ENCODE measurements at places on chromosomes 5 and 9.

DNA sequence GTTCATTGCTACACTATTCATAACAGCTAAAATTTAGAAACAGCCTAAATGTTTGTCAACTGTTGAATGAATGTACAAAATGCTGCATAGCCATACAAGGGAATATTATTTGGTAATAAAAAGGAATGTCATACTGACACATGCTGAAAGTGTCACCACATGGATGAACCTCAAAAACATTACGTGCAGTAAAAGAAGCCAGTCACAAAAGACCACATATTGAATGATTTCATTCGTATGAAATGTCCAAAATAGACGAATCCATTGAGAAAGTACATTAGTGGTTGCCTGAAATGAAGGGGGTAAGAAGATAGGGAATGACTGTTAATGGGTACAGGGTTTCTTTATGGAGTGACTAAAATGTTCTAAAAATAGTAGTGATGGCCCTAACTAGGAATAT lies 11.6 kb upstream of the ECM2 start:
- no peak for DNase-seq

DNA sequence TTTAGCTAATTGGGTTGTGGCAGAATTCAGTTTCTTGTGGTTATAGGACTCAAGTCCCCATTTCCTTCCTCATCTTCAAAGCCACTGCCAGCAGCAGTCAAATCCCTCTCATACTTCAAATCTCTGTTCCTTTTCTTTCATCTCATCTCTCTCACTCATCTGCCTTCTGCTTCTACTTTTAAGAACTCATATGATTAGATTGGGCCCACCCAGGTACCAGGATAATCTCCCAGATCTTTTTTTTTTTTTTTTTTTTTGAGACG lies 8.0 kb upstream of the REEP5 start:
- no peak for DNase-seq

- no peak for DNase-seq
Observed at GRCh38 chr9:81826517-81826906, 101.7 kb upstream of the SPATA31D4 start.

DNA sequence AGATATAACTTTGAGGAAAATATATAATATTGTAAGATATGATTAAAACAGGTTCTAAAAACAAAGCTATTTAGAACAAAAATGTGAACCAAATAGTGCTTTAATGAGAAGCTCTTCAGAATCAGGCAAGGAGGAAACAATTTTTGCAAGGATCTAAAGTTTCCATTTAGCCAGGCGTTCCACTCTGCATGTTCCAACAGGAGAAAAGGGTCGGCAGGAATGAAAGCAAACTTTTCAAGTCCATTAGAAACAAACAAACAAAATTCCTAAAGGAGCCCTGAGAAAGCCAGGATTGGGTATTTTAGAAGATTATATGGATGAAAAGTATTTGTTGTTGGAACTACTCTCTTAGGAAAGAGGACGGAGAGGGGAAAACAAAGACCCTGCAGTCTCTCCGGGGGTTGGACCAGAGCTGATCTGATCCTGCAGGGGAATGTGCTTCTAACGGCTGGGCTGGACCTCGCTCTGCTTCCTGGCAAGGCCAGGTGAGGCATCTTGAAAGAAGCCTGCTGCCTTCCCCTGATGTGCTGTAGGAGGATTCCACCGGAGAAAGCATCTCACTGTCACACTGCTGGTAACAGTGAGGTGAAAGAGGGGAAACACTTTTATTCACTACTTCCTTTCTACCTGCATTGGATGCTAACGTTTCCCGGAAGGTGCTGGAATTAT lies 94.6 kb downstream of the PRRT1B start:
- no peak for DNase-seq

GRCh38 chr9:116774421-116775180 lies 87.5 kb downstream of the TRIM32 start:
- DNase-seq = no peak

DNA sequence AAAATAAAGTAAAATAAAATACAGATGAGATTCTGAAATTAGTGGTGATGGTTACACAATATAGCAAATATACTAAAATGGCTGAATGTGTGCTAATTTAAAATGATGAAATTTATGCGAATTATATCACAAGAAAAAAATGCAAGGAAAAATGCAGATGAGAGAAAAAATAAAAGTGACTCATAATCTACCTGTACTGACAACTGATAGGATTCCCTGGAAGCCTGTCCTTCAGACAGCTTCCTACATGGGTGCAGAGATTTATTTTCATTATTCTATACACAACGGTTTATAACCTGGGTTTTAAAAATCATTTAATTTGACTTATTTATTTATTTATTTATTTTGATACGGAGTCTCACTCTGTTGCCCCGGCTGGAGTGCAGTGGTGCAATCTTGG lies 5.8 kb upstream of the NCS1 start:
- no peak for DNase-seq

GRCh38 chr5:147805030-147805454 lies 22.5 kb upstream of the JAKMIP2 start:
- no peak for DNase-seq

- no peak for DNase-seq
Observed at GRCh38 chr5:167355346-167355745, 936.1 kb upstream of the WWC1 start.

DNA sequence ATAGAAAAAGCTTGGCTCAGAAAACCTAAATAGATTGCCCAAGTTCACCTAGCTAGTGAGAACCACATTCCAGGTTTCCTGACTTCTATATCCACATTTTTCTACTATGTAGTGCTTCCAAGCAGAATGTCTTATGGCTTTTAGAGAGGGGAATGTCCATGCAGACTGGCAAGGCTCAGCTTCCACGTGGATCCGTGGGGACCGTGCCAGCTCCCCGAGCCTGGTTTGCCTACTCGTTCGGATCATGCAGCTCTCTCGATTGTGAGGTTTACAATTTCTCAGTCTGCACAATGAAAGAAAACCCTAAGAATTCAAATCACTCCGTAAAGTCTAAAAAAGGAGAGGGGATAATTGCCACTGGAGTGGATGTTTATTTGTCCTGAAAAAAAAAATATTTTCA lies 256.5 kb upstream of the NR4A3 start:
- DNase-seq = no peak

- DNase-seq = no peak
Observed at GRCh38 chr5:150918613-150919012, 13.8 kb upstream of the ZNF300 start.

DNA sequence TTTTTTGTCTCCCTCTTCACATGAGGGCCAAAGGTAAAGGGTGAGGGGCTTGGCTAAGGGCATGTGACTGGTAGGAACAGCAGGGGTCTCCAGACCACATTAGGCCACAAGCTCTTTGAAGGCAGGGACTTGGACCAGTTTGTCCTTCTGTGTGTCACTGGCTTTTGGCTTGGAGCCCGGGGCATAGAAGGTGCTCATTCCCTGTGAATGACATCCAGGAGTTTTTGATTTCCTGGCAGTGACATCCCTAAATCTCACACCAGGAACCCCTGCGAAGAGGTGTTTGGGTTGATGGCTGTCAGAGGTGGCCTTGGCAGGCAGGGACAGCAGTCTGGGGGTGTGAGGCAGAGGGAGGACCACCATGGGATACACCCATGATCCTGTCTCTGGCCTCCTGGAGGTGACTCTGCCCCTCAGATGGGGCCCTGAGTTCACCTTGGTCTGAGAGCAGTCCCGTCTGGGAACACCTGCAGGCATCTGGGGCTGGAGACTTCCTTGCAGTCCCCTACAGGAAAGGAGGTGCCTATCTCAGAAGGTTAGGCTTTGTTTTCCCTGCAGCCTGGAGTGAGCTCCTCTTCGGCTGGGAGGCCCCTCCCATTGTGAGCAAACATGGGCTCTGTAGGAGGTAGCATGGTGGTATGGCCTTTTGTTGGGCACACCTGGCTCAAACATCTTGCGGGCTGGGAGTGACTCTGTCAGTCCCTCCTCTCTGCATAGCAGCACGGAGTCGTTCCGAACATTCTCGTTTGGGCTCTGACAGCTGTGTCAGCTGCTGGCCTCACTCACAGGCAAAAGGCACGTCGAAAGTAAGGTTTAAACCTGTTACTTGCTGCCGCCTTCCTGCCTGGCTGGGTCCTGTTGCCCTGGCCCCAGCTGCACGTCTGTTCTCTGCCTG lies 38.6 kb upstream of the PITX1 start:
- no peak for DNase-seq

DNA sequence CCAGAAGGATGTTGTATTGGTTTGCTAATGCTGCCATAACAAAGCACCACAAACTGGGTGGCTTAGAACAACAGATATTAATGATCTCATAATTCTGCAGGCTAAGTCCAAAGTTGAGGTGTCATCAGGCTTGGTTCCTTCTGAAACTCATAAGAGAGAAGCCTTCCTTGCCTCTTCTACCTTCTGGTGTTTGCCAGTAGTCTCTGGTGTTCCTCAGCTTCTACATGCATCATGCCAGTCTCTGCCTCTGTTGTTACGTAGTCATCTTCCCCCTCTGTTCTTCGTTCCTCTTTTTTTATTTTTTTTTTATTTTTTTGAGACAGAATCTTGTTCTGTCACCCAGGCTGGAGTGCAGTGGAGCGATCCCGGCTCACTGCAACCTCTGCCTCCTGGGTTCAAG lies 61.8 kb downstream of the LRRC70 start:
- no peak for DNase-seq

GRCh38 chr5:6785161-6785860 lies 72.1 kb downstream of the TENT4A start:
- no peak for DNase-seq

DNA sequence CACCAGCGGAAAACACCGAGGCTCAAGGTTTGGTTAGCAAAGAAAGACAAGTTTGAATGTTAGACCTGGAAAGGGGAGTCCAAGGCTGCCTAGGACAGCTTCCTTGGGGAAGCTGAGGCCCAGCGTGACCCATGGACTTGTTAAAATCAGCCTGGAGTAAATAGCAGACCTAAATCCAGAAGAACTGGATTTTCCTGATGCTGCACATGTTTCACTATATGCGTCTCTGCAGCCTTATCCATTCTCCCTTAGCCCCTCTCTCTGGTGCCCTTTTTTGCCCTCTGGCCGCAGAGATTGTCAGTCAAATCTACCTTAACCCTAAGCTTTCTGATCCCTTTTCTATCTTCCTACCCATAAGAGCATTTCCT lies 119.9 kb downstream of the NTRK2 start:
- no peak for DNase-seq

DNA sequence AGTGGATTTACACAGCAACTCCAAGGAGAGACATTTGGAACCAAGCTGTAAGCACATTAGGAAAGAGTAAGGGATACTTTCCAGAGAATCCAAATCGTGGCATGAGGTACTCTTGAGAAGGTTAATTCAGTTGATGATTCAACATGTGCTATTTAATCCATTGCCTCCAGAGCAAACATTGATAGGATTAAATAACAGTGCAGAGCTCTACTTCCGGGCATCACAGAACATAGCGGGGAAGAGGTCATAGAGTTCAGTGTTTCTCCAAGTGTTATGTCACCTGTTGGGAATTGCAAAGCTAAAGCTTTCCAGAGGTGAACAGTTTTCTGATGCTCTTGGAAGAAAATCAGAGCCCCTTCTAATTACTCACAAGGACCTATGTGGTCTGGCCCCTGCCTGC lies 127.5 kb downstream of the PPP2R2B start:
- no peak for DNase-seq

DNA sequence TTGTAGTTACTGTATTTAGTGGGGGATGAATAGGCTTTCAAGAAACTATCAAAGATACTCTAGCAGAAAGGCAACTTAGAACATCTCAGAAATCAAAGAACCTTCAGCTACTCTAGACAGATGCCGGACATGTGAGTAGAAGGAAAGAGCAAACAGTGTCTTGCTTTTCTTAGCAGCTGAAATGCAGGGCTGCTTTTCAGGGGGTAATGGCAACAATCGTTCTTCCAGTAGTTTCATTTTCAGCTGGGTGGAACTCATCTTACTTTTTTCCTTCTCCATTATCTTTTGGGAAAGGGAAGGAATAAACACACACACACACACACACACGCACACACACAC lies 281.6 kb downstream of the CRB2 start:
- no peak for DNase-seq

DNA sequence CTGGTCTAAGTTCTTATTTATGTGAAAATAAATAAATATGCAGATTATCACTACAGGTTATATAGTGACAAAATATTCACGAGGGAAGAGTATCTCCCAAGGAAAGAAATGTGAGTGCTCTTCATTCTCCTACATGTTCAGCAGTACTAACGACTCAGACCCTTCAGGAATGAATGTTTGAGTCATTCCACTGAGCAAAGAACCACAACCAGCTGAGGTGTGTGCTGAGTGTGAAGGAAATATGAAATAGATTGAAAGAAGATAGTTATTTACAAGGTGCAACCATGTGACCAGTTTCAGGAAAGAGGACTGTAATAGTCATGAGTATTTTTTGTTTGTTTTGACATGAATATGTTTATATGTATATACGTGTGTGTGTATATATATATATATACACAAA lies 228.7 kb downstream of the TUSC1 start:
- DNase-seq = no peak

- no peak for DNase-seq
Observed at GRCh38 chr5:122180863-122181548, 51.7 kb downstream of the ZNF474 start.

- DNase-seq = no peak
Observed at GRCh38 chr5:126368239-126368812, 54.9 kb upstream of the GRAMD2B start.

DNA sequence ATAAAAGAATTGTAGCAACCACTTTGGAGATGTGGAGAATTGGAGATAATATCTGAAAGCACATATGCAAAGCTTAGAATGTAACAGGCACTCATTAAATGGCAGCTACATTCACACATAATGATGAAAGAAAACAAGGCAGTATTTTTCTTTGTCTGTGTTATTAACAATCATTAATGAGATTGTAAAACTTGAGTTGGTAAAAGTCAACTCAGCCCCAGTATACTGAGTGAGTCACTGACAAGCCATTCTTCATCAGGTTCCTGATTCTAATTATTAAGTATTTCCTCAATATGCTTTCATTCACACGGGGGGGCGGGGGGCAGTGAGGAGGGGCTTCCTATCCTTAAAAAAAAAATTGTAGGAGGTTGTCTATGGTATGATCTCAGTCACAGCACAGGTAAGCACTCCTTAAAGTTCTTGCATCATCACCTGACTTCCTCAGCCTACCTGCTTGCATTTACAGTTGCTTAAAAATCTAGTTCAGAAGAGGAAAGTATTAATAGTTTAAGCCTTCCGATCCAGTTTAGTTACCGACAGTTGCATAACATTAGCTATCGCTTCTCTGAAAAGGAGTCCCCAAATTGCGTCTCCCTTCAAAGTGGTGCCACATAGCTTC lies 379.8 kb downstream of the EFNA5 start:
- DNase-seq = no peak

DNA sequence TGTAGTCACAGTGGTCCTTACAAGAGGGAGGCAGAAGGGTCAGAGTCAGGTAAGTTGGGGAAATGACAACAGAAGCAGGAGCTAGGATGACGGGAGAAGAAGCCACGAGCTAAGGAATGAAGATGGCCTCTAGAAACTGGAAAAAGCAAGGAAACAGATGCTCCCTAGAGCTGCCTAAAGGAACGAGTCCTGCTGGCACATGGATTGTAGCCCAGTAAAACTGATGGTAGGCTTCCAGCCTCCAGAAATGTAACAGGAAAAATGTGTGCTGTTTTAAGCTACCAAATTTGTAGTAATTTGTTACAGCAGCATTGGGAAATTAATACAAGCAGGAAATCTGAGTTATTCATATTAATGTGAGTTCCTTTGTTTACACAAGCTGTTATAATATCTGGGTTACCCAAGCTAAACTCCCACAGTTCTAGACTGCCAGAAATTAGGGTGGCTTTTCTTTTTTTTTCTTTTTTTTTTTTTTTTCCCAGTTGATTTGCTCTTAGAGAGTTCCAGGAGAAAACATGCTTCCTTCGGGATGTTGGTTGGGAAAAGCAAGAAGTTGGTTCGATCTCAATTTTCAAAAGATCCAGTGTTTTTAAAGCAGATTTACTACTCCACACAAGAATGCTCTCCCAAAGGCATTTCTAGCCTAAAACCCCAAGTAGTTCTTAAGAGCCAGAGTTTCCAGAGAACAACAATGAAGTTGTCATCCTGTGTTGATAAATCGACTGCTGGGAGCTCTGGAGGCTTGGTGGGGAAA lies 400.0 kb upstream of the SLC24A2 start:
- no peak for DNase-seq

All from effector CD4-positive, alpha-beta T cell (primary cell).